ENCODE measurements at places on chromosomes 7 and 10.
A peak's percentile ranks its signal among the peaks of the same experiment; 100 is the strongest.

DNA sequence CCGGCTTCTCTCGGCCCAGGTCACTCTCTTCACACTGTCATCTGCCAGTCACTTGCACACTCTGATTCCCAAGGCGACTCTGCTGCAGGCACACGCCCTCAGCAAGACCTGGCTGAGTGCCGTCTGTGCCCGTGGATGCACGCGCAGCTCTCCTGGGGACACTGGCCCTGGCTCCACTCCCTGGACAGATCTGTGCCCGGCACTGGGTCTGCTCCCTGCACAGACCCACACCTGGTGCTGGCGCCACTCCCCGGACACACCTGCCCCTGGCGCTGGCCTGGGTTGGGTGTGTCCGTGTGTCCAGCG, 133.2 kb downstream of the DNAJB6 start:
- no peak for DNase-seq

- DNase-seq = no peak
These were observed 66.6 kb downstream of the AGMO start for GRCh38 chr7:15495170-15495569.

DNA sequence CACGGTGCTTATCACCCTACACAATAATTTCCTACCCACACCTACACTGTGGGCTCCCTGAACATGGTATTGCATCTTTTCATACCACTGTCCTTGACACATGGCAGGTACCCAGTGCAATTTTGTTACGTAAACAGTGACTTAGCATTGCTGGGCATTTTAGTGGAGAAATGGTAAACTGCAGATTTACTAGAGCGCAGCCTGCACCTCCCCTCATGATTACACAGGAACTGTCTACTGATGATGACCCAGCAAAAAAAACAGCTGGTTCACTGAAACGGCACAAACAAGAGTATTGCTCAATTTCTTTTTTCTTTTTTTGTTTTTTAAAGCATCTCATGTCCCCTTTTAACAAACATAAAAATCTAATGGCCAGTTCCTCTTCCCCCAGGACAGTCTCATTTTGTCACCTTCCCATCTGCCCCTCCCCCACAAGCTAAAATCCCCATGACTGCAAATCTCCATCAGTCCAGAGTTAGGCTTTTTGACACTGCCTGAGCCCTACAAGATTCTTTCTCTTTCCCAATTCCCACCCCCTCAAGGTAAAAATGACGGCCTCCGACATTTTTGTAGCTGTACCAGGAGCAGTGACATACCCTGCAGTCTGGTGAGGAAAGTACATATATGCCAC, 2.8 kb downstream of the ZNF746 start:
- DNase-seq = no peak

GRCh38 chr7:11716185-11716584, 115.8 kb downstream of the THSD7A start:
- DNase-seq = no peak

DNA sequence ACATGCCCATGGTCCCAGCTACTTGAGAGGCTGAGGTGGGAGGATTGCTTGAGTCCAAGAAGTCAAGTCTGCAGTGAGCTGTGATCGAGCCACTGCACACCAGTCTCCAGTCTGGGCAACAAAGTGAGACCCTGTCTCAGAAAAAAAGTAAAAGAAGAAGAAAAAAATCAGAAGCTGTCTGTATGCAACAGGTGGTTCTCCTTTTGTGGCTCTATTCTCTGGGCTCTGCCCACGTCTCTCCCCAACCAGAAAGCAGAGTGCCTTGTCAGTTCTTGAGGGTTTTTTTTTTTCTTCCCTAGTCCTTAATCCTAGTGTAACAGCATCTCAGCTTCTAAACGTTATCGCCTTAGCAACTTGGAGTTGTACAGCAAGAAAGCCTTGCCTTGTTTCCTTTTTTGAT, 89.5 kb downstream of the PRKCQ start:
- no peak for DNase-seq

GRCh38 chr7:151508991-151509390, 10.7 kb downstream of the RHEB start:
- no peak for DNase-seq

GRCh38 chr10:28367929-28368484, 65.1 kb upstream of the MPP7 start:
- DNase-seq = peak; percentile 76

- no peak for DNase-seq
These were observed 76.5 kb upstream of the FGL2 start for GRCh38 chr7:77276120-77276519.

DNA sequence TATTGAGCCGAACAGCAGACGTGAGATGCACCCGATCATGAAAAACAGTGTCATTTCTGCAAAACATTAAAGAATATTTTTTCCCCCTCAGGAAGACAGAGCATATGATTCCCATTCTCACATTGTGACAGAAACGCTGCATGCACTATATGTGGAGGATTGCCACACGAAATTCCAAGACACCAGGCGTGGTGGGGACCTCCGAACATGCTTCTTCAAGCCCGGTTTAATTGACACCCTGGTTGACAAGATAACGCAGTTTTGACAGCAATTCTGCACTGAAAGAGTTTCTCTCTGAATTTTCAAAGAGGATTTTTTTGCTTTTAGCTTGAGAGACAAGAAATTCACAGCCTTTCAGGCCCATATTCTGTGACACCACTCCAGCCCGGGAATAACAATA, 442.8 kb upstream of the NRP1 start:
- no peak for DNase-seq

DNA sequence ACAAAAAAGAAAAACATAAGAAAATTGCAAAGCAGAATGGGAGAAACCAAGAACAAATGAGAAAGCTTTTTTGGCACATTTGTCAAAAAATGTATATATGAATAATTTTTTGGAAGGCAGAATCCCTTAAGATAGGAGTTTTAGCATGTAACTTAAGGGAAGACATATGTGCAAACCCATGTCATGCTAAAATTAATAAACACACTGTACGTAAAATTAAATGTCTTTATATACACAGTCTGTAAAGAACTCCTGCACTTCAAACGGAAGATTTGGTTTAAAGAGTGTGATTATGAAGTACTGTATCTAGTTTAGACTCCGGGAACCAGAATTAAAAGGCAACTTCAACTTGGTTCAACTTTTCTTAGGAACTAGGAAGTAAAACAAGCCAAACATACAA, 369.9 kb upstream of the TEX47 start:
- DNase-seq = no peak

GRCh38 chr7:44394636-44395035, 69.2 kb upstream of the CAMK2B start:
- DNase-seq = no peak

DNA sequence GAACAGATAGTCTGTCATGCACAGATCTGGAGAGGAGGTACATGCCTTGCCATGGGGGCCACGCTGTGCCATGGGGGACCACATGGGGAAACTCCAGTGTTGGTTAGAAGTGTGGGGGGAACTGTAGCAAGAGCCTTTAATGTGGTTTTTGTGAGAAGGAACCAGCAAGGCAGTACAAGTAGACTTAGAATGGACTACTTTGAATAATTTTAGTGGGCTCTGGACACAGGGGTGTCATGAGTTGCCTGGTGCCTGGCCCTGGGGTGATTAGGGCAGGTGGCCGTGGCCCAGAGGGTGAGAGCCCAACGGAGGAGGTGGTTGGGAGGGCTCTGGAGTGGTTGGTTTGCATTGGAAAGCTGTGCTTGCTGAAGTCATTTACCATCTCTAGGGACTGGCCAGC, 77.2 kb downstream of the CXCL12 start:
- DNase-seq = no peak

- no peak for DNase-seq
These were observed 54.4 kb downstream of the ZNF277 start for GRCh38 chr7:112260911-112261310.

GRCh38 chr10:69241575-69241974, 21.4 kb downstream of the HKDC1 start:
- no peak for DNase-seq

DNA sequence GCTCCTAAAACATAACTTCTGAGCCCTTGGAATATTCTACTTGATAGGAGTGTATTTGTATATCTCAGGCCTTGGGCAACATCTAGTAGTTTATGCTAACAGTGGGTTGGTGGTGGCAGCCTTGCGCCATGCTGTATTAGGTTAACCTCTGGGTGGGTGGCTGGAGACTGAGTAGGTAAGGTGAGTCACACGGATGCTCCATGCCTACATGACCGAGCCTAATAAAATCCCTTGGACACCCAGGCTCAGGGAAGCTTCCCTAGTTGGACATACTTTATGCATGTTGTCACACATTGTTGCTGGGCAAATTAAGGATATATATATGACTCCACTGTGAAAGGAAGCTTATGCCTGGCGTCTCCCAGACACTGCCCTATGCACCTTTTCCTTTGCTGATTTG, 6.0 kb upstream of the DAGLB start:
- DNase-seq = no peak

DNA sequence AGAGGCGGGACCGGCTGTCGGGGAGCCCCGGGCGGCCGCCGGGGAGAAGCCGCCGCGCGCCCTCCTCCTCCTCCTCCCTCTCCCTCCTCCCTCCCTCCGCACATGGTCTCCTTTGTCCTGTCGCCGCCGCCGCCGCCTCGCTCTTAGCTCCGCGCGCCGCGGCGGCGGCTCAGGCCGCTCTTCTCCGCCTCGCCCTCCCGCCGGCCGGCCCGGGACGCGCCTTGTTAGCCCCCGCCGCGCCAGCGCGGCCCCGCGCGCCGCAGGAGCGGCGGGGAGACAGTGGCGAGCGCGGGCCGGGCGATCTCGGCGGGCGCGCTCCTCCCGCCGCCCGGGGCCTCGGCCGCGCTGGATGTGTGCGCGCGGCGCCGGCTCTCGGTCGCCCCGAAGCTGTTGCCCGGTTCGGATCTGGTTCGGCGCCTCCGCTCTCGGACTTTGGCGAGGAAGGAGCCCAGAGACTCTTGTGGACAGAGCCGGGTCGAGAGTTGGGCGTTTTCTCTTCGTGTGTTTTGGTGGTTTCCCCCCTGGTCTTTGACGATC, 437.4 kb upstream of the GALNT17 start:
- DNase-seq = peak; percentile 33

DNA sequence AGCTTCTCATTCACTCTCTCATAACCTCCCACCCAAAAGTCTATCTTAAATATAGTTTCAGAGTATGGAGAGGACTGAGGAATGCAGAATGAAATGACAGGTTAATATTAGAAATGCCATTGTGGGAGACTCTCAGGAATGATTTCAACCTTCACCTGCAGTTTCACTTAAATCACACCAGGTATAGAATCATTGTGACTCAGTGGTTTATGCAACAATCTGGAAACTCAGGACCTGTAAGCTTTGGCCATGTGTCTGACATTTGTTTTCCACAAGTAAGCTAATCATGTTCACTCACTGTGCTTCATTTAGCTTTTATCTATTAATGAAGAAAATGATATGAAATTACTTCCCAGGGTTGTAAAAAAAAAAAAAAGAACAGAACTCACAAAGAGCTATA, 8.7 kb upstream of the PTPN12 start:
- DNase-seq = no peak

DNA sequence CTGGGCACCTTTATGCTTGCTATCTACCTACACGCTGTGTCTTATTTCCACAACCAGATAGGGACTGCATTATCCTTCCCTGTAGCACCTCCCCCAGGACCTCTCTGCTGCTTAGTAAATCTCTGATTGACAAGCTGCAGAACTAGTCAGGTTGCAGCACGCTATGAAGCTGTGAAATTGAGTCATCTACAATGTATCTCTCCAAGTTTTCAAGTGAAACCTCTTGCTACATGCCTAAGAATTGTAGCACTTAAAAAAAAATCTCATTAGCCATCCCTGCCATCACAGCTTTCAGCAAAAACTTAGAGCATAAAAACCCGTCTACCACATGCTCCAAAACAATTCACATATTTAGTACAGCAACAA, 69.7 kb upstream of the FGFR2 start:
- no peak for DNase-seq

DNA sequence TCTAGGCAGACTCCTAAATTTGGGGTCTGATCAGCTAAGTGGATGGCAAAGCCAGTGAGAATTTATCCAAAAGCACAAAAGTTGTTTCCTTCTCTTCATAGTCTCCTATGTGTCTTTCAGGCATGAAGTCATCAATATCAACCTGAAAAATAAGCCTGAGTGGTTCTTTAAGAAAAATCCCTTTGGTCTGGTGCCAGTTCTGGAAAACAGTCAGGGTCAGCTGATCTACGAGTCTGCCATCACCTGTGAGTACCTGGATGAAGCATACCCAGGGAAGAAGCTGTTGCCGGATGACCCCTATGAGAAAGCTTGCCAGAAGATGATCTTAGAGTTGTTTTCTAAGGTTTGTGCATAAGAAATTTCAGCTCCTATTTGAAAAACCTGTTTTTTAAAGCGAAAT, 4.8 kb downstream of the GSTO1 start:
- DNase-seq = no peak

DNA sequence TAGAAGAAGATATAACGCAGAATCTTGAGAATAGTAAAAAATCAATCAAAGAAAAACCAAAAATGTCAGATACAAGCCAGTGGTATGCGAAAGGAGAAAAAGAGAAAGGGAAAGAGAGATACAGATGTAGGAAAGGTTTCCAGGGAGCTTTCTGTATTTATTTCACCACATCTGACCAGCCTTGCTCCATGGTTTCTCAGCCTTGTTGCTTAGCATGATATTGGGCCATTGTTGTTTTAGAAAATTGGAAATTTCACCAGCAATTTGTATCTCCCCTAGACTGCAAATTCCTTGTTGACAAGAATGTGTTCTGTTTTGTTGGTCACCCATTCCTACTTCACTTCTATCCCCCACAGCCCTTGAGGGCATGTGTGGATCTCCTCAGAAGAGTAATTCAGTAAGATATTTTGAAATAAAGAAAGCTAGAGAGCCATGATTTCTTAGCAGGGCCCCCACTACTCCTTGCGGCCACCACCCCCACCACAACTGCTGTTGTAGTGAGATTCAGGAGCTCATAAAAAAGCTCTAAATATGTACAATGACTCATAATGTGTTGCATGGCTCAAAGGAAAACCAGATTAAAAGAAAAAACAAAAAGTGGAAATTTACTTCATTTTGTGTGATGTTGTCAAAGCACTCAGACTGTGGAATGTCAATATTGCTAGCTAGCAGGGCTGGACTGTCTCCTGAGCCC, 138.7 kb downstream of the CHRM2 start:
- no peak for DNase-seq

DNA sequence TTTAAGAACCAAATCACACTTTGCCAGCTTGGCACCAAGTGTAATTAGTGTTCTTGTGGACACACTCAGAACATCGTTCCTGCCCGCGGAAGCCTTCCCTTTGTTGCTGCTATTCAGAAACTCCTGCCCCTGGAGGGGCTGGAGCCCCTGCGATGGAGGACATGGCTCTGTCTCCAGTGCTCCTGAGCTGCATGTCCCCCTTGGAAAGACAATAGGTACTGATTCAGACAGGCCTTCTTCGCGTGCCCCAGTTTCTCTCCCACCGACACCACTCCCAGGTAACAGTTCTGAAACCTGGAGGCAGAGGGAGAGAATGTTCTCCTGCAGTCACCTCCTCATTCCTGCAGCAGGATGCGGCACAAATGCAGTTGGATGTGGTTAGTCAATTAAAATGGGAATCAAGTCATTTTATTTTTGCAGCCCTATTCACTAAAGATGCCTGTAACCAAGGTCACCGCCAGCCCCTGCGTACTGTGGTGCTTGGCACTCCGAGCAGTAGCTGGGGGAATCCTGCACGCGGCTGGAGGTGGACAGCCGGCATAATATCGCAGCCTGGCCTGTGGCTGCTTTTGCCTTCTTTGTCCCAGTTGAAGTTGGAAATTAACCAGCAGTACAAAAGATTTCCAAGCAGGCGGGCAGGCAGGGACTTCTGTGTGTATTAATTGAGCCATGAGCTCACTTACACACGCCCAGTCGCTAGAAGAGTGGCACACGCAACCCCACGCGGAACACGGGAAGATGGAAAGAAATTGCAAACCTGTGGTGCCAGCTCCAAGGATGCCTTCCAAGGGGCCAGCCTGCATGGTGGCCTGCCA, 205.7 kb downstream of the EBF3 start:
- no peak for DNase-seq

- no peak for DNase-seq
These were observed 1584.4 kb upstream of the LRRTM3 start for GRCh38 chr10:65341323-65341925.

All from CD4-positive, alpha-beta T cell treated with Interleukin-6 for 4 hours (primary cell).